Stimulated activated CD8-positive, alpha-beta memory T cell treated with anti-CD3 and anti-CD28 coated beads, Interleukin-15, amount 100 ng/mL, for 1 hour (primary cell): ENCODE measurements at places on chromosomes 3 and 15.

GRCh38 chr15:35522061-35522460 lies 23.9 kb downstream of the DPH6 start:
- DNase-seq = no peak

- DNase-seq = no peak
Measured at GRCh38 chr3:33131331-33132018, 17.7 kb downstream of the CRTAP start.

DNA sequence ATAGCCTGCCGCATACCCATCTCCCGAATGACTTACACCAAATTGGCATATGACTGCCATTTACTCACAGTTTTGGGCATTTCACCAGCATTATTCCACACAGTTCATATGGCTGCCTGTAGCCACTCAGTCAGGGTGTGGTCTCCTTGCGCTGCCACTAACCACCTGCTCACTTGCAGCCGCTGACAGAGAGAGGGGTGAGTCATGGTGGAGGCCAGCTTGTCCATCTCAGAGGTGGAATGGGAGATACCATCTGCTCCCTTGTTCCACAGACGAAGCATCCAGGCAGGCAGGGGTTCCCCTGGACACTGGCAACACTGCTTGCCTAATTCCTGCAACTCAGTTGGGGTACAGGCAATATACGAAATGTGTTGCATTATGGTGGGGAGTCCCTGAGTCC lies 15.6 kb downstream of the CCRL2 start:
- DNase-seq = no peak

DNA sequence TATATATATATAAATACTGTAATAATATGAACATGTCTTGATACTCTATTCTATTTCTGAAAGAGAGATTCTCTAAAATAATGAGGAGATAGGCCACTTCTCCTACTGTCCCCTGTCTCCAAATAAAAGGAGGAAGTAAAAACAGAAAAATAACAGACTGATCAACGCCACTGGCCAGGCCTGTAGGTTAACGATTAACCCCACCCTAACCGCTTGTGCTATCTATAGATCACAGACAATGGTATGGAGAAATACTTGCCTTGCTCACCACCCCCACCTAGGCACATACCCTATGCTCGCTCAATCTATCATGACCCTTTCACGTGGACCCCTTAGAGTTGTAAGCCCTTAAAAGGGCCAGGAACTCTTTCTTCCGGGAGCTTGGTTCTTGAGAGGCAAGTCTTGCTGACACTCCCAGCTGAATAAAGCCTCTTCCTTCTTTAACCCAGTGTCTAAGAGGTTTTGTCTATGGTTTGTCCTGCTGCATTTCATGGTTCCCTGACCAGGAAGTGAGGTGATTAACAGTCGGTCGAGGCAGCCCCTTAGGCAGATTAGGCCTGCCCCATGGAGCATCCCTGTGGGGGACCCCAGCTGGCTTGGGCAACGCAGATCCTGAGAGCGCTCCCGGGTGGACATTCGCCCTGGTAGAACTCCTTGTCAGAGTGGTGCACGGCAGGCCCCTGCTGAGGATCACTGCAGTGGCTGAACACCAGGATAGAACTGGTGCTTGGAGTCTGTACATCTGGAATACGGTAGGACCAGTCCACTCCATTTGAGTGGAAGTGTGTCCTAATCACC lies 521.8 kb upstream of the CNTN3 start:
- no peak for DNase-seq

DNA sequence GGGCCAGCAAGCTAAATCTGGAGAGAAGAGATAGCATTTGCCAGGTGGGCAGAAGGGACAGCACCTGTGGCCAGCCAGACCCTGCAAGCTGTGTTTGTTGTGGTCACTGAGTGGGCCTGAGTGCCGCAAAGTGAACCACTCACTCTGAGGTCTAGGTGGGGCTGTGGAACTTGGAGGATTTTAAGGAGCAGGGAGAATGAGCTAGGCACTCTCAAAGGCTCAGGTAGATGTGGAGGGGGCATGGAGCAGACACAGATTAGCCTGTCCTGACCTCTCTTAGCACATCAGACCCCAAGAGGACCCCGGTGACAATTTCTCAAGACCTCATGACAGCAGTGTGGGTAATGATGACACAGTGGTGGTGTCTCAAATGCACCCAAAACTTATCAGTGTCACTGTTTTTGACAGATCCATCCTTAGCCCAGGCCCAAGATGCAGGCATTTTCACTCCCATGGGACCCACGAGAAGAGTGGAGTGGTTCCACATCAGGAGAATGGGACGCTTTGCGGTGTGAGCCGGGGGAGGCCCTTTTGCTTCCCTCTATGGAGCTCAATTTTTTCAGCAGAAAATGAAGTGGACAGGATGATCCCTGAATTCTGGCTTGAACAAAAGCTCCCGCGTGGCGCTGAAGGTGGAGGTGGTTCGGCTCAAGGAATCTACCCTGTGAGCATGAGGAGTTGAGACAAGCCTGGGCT lies 43.8 kb upstream of the TLE3 start:
- no peak for DNase-seq

- no peak for DNase-seq
Measured at GRCh38 chr3:183131735-183132134, 30.8 kb downstream of the LAMP3 start.

GRCh38 chr3:129035360-129036221 lies 25.0 kb upstream of the GP9 start:
- no peak for DNase-seq

GRCh38 chr3:50599716-50600118 lies 11.9 kb downstream of the CISH start:
- no peak for DNase-seq

DNA sequence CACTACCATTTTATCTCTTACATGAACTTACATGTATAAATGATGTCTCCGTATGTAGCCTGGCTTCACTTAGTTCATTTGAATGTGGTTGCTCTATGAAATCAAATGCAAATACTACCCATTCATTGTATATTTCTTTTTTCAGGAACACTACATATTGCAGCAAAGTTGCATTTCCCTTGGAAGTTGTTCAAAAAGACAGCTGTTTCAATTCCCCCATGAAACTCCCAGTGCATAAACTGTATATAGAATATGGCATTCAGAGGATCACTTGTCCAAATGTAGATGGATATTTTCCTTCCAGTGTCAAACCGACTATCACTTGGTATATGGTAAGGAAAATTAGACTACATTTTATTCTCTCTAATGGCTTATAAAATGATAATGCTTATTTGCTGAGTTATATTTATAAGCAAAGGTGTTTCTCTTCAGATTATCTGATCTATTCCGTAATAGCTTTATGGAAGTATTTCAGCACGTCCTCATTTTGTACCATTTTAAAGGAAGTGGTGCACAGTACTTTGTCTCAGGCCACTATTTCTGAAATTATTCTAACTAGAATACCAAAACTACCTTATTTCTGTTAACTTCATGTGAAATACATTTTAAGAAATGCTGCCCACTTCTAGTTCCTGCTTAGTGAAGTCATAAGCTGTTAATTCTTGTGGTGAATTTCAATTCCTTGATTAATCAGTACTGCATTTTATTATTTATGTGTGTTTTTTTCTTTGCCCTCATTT lies 95.1 kb downstream of the IL1RAP start:
- DNase-seq = no peak

DNA sequence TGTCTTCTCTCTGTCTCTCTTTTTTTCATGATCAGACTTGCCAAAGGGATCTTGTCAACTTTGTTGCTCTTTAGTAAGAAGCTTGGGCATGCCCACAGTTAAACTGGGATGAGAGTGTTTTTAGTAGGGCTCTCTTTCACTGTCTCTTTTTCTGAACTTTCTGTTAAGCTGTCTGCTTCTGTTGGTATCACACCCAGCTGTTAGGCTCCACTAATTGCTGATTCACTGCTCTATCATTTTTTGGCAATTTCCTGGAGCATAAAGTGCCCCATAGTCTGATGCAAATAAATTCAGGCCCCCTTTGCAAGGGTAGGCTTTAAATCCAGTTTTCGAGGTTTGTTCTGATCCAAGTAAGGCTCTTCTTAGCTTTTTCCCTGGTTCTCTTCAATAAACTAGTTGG lies 360.4 kb upstream of the ADAMTS9 start:
- no peak for DNase-seq

GRCh38 chr15:78255421-78256043 lies 8.8 kb upstream of the DNAJA4 start:
- DNase-seq = no peak
